ENCODE measurements at places on chromosomes 5 and 9.

DNA sequence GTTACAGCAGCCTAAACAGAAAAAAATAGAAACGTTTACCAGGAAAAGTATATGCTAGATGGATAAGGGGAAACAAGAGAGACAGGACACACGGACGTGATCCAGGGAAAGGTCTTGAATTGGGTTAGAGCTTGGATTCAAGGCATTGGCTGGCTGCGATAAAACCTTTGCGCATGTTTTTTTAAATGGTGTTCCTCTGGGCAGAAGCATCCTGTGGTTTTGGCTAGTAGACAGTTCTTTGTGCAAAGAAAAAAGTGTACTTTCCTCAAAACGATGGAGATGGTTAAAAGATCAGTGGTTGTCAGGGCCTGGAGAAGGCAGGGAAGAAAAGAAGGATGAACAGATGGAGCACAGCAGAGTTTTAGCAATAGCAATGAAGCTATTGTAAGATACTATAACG lies 37.5 kb upstream of the LIFR start:
- no peak for DNase-seq

GRCh38 chr5:64634997-64635686 lies 55.2 kb upstream of the SHISAL2B start:
- DNase-seq, result no peak

- no peak for DNase-seq
These were observed 169.6 kb upstream of the ADRA1B start for GRCh38 chr5:159746707-159747106.

DNA sequence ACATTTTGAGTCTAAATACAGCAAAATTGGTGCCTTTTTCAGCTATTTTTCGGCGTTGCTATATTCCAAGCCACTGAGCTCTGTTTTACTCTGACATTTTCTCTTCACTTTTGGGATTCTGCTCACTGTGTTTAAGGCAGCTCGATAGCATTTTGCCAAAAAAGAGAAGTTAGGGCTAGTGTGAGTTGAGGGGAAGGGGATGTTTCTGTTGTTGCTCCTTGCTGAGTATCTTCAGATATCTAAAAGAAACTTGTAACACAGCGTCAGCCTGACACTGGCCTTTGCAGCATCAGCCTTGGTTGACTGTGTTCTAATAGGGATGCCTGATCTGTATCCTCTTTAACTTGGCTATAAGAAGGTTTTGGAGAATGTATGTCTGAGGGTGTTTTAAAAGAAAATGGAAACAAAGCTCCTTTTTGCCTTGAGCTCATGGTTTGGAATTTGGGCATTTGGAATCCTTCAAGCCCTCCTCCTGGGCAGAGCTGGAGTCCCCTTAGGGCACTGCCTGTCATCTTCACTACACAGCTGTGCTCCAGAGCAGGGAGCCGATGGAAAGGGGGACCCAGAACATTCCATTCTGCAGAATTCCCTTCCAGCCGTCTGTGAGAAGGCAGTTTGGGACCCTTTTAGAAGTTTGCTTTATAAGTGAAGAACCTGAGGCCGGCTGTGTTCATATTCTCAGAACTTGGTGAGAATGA lies 63.0 kb downstream of the EXOSC2 start:
- DNase-seq, result no peak

GRCh38 chr9:131714161-131714646 lies 25.7 kb downstream of the RAPGEF1 start:
- DNase-seq, result no peak

DNA sequence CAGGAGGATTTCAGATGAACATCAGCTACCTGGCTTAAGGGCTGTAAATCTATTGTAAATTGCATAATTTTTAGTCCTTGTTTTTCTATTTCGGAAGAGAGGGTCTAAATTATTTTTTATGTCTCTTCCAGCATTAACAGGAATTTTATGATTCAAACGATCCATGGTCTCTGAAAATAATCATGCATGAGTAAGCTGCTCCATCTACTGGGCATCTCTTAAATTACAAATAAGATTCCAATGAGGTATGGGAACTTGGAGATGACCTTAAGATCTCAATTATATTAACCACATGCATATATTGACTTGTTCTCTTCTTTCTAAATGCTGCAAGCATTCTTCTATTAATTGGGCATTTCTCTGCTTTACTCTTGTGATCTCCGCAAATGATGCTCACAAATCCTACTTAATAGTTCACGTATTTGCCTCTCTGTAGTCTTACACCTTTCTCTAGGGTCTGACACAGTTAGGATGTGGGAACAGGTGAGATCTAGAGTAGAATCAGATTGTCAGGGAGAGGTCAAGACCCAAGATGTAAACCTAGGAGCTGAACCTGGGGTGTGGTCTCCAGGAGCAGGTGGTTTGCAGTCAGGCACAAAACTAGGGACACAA lies 86.9 kb downstream of the NUDT12 start:
- no peak for DNase-seq

- no peak for DNase-seq
These were observed 37.2 kb downstream of the MRPS27 start for GRCh38 chr5:72282878-72283277.
